ENCODE measurements at places on chromosomes 6 and 20. TPM values are rescaled to one million over a fixed set of nuclear protein-coding genes. Genes with fewer than 3 reads are reported as not detected.

Gene HEY2
- polyA plus RNA-seq, result 0.94 TPM

Gene FAM83C
- polyA plus RNA-seq, result not detected

Gene TAP1
- 22.5 TPM for polyA plus RNA-seq

GRCh38 chr6:130514712-130515111 lies 148.9 kb downstream of the TMEM200A start:
- no peak for DNase-seq

GRCh38 chr6:156507106-156507505 lies 270.1 kb upstream of the ARID1B start:
- DNase-seq, result no peak

DNA sequence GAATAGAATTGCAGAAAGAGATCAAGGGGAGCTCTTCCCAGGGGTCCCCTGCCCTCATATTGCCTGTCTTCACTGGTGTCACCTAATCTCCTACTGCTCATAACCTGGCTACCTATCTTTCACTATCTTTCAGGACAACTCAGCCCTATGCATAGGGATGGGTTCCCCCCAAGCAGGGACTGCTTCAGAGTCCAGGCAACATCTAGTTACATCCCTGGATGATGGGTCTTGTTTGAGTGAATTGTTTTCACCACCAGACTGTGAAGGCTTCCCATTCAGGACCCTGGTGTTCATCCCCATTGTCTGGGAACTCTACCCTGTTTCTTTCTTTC lies 850 bp upstream of the HECA start:
- no peak for DNase-seq

DNA sequence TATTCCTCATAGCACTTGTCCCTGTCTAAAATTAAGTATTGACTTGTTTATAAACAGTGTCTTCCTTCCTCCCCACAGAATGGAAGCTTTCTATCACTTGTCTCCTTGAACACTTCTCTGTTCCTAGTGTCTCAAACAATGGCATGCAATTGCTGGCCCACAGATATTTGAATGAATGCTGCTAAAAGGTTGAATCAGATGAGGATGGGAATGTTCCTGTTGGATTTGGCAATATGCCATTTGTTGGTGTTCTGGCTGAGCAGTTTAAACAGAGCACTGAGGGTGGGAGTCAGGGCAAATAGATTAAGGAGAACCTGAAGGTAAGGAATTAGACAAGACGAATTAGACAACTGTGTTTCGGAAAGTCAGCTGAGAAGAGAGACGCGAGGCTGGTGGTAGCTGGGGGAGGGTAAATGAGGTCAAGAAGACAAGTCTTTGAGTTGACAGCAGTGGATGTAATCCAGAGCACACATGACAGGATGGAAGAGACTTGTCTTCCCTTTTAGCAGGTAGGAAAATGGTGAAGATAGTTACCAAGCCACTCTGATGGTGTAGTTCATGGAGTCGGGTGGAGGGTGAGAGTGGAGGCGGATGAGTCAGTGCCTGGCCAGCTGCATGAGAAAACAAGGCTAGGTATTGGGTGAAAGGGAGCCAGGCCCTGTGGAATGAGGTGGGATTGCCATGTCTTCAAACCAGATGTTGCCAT lies 58.3 kb upstream of the GNRH2 start:
- no peak for DNase-seq

Gene OPRM1
- polyA plus RNA-seq, result not detected
